ENCODE measurements at places on chromosomes 11 and 22.

GRCh38 chr11:105220121-105220520 lies 80.6 kb upstream of the CARD18 start:
- no peak overlapping the region for H3K4me3 ChIP-seq
- H3K4me1 ChIP-seq = peaks cover 1% of the 10 kb centered on the region
- no peaks in the 10 kb centered on the region for H3K27me3 ChIP-seq
- H3K27ac ChIP-seq = no peak overlapping the region
- H3K36me3 ChIP-seq = no peaks in the 10 kb centered on the region

- DNase-seq = no peak
- H3K27ac ChIP-seq = no peak overlapping the region
- H3K36me3 ChIP-seq = no peaks in the 10 kb centered on the region
Observed at GRCh38 chr11:18709414-18709813, 10.8 kb downstream of the TMEM86A start.

DNA sequence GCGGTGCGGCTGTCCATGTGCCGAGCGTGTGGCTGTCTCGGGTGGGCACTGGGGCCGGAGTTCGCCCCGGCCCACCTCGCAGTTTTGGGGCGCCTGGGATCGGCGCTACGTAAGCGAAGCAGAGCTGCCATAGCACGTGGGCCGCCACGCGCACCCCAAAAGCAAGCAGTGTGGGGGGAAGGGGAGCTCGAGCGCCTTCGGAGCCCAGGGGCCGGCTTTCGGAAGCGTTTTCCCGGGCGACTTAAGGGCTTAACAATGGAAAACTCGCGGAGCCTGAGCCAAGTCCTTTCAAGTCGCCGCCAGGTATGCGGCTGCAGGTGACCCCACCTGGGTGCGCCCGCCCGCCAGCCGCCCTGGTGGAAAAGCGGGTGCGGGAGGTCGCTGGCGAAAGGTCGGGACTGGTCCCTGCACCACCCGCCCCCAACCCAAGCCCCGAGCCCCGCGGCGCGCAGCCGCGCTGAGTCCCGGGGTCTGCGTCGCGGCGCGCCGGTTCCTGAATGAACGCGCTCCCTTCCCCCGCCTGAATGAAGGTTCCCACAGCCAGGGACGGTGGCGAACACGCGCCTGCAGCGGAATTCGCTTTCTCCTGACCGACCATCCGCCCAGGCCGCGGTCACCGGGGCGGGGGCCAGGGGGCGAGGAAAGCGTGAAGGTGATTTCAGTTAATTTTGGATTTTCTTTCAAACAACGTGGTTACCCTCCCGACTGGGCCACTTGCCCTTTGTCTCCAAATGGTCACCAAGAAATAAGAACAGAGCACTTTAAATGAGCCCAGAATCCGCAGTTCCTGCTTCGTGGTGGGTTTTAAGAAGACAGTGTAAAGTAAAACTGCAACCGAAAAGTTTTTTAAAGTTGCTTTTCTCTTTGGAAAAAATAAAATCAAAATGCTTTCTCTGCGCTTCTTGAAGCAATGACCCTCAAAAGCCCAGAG lies 2.8 kb upstream of the CCND1 start:
- peaks cover 26% of the 10 kb centered on the region for H3K4me1 ChIP-seq
- H3K4me3 ChIP-seq = peak overlapping the region; percentile 65
- no peaks in the 10 kb centered on the region for H3K36me3 ChIP-seq
- peak overlapping the region; percentile 78 for H3K27ac ChIP-seq
- H3K27me3 ChIP-seq = peaks cover 61% of the 10 kb centered on the region

GRCh38 chr11:70110538-70111055 lies 32.5 kb downstream of the ANO1 start:
- DNase-seq = no peak
- peaks cover 15% of the 10 kb centered on the region for H3K27me3 ChIP-seq
- H3K36me3 ChIP-seq = no peaks in the 10 kb centered on the region
- H3K4me3 ChIP-seq = no peak overlapping the region
- H3K4me1 ChIP-seq = peaks cover 25% of the 10 kb centered on the region

- H3K4me3 ChIP-seq = peak overlapping the region; percentile 72
- H3K27ac ChIP-seq = no peak overlapping the region
- H3K27me3 ChIP-seq = no peaks in the 10 kb centered on the region
- peaks cover 9% of the 10 kb centered on the region for H3K4me1 ChIP-seq
- H3K36me3 ChIP-seq = peaks cover 41% of the 10 kb centered on the region
- DNase-seq = no peak
Observed at GRCh38 chr11:65501186-65501471, 2.3 kb downstream of the MALAT1 start.

DNA sequence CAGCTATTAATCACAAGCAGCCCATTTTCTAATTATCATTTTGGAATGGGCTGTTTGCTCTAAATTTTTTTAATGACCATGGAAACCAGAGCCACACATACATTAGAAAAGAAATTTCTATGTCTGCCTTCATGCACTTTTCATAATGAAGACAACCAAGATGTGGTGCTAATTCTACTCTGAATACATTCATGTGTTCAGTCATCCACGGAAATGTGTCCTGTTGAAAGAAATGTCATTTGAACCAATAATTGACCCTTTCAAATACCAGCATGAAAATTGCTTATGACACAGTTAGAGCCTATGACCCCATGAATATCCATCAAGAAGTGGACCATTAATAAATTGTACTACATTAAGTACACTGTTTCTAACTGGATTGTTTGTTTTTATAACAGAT lies 99.7 kb upstream of the KCNA4 start:
- no peaks in the 10 kb centered on the region for H3K27me3 ChIP-seq
- no peak for DNase-seq
- H3K27ac ChIP-seq = no peak overlapping the region
- H3K4me3 ChIP-seq = no peak overlapping the region
- no peaks in the 10 kb centered on the region for H3K36me3 ChIP-seq

DNA sequence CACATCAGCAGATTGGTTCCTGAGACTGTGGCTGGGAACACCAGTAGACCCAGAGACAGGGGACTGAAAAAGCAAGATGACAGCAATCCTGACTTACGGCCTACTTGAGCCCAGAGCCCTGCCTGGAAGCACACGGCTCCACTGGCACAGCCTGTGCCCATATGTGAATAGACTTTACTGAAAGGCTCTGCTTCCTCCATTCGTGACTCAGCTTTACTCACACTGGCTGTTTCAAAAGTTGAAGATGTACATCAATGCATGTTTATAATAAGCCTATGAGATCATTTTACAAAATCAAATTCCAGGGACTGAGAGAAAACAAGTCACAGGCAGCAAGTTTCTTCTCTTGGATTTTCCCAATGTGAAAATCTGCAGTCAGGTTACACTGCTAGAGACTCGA lies 134.6 kb upstream of the TEAD1 start:
- H3K27ac ChIP-seq = no peak overlapping the region
- H3K27me3 ChIP-seq = peaks cover 8% of the 10 kb centered on the region
- peaks cover 9% of the 10 kb centered on the region for H3K4me1 ChIP-seq
- H3K36me3 ChIP-seq = no peaks in the 10 kb centered on the region
- H3K4me3 ChIP-seq = no peak overlapping the region
- no peak for DNase-seq

- no peak overlapping the region for H3K27ac ChIP-seq
- H3K36me3 ChIP-seq = peaks cover 3% of the 10 kb centered on the region
- no peak overlapping the region for H3K4me3 ChIP-seq
Observed at GRCh38 chr22:45585437-45585755, 82.7 kb downstream of the FBLN1 start.

DNA sequence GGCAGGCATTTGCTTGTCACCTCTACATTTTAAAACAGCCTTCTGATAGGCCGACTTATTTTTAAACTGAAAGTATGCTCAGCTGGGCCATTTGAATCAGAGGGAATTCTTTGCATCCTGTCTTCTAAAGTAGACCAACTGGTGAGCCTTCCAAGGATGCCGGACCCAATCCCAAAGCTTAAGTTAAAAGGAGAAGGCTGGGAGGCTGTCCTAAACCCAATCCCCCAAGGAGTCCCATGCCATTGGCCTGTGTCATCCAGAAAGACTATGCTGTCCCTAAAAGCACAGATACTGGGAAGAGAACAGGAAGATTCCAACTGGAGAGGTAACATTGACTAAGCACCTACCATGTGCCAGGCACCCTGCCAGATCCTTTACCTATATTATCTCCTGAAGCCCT lies 18.0 kb downstream of the TENM4 start:
- peaks cover 5% of the 10 kb centered on the region for H3K4me1 ChIP-seq
- no peaks in the 10 kb centered on the region for H3K36me3 ChIP-seq
- H3K27me3 ChIP-seq = no peaks in the 10 kb centered on the region
- DNase-seq = no peak
- H3K4me3 ChIP-seq = no peak overlapping the region

DNA sequence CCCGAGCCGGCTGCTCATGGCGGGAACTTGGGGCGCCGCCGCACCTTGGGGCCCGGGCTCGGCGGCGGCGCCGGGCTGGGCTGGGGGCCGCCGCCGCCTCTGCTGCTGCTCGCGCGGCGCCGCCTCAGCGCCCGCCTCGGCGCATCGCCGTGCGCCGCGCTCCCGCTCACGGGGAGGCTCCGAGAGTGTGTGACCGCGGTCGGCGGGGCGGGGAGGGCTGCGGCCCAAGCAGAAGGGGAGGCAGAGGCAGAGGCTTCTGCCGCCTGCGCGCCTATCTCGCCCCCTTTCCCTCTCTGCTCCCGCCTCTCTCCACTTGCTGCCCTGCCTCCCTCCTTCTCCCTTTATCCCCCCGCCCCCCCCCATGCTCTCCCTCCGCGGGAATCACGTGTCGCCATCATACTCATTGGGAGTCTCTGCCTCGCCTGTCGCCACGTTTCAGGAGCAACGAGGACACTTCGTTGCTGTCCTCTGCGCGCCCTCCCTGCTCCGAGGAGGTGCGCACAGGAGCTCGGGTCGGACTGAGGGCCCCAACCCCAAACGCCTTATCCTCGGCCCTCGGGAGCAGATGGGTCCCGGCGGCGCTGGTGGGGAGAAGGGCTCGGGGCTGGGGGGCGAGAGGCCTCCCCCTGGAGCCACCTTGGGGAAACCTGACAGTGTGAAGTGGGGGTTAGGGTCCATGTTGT lies at the start of gene GUCY1A2:
GUCY1A2 (minus strand) TSS at position 258 of the 683 bp plus-strand sequence. CDS start 421 bp downstream, outside the sequence.
- H3K27me3 ChIP-seq = peaks cover 11% of the 10 kb centered on the region
- DNase-seq = peak; percentile 38
- H3K4me3 ChIP-seq = peak within 1 kb of the TSS; percentile 86
- no peak within 1 kb of the TSS for H3K27ac ChIP-seq
- H3K4me1 ChIP-seq = peaks cover 9% of the 10 kb centered on the region

All from neuronal stem cell (in vitro differentiated cells).